ENCODE measurements at places on chromosomes 5 and 9.

DNA sequence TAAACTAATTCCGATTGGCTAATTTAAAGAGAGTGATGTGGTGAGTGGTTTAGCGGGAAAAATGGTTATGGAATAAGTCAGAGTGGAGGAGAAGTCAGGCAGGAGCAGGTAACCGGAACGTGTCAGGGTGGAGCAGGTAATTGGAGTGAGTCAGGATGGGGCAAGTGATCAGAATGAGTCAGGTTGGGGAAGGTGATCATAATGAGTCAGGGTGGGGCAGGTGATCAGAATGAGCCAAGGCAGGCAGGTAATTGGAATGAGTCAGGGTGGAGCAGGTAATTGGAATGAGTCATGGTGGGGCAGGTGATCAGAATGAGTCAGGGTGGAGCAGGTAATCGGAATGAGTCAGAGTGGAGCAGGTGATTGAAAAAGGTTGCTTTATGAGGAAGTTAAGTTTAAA lies 101.4 kb downstream of the TMEM167A start:
- DNase-seq: no peak
- no peaks in the 10 kb centered on the region for H3K4me1 ChIP-seq
- peaks cover 2% of the 10 kb centered on the region for H3K36me3 ChIP-seq
- H3K27me3 ChIP-seq: no peaks in the 10 kb centered on the region
- H3K4me3 ChIP-seq: no peak overlapping the region

- no peak overlapping the region for H3K27ac ChIP-seq
- DNase-seq: no peak
- no peak overlapping the region for H3K4me3 ChIP-seq
- no peaks in the 10 kb centered on the region for H3K27me3 ChIP-seq
Measured at GRCh38 chr5:50700706-50701105, 34.3 kb downstream of the PARP8 start.

DNA sequence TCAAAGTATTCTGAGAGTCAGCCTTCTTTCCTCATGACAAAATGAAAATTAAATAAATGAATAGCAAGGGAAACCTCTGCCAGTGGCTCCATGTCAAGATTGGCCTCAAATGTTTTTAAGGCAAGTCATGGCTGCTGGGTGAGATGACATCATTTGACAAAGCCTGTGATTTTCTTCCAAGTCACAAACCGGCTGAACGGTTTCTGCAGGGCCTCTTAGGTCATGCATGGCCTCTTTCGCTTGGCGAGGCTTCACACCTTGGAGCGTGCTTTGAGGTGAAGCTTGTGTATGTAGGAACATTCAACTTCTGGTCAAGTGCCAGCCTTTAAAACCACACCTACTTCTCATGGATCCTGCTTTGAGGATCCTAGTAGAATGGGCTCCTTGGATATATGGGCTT lies 161.0 kb upstream of the ZNF618 start:
- DNase-seq: no peak
- no peaks in the 10 kb centered on the region for H3K36me3 ChIP-seq
- no peak overlapping the region for H3K4me3 ChIP-seq
- H3K27ac ChIP-seq: no peak overlapping the region
- H3K27me3 ChIP-seq: peaks cover 8% of the 10 kb centered on the region
- H3K4me1 ChIP-seq: no peaks in the 10 kb centered on the region

GRCh38 chr5:9507974-9508373 lies 37.9 kb downstream of the SEMA5A start:
- DNase-seq: no peak
- no peaks in the 10 kb centered on the region for H3K4me1 ChIP-seq
- H3K36me3 ChIP-seq: no peaks in the 10 kb centered on the region
- no peak overlapping the region for H3K27ac ChIP-seq
- no peaks in the 10 kb centered on the region for H3K27me3 ChIP-seq

- no peak overlapping the region for H3K27ac ChIP-seq
- H3K4me3 ChIP-seq: no peak overlapping the region
- H3K27me3 ChIP-seq: no peaks in the 10 kb centered on the region
- H3K4me1 ChIP-seq: peaks cover 2% of the 10 kb centered on the region
- no peak for DNase-seq
Measured at GRCh38 chr9:23586906-23587305, 239.1 kb downstream of the ELAVL2 start.

- no peaks in the 10 kb centered on the region for H3K27me3 ChIP-seq
- no peak overlapping the region for H3K4me3 ChIP-seq
- no peak overlapping the region for H3K27ac ChIP-seq
- no peak for DNase-seq
Measured at GRCh38 chr9:100084734-100085133, 14.1 kb downstream of the ERP44 start.

DNA sequence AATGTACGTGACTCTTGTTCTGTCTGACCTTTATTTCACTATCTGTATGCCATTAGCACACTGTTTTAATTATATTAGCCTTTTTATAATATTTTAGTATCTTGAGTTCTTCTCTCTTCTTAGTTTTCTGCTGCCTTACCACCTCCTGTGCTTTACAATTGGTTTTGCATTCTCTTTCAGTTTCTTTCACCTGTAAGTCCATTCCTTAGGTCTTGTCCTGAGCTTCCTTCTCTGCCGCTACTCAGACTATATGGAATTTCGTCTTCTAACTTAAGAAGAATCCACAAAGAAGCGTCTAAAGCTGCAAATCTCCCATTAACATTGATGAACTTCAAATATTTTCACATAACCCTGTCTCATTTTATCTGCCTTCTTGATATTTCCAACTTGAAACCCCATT lies 642.9 kb downstream of the MAT2B start:
- H3K27ac ChIP-seq: no peak overlapping the region
- H3K4me3 ChIP-seq: no peak overlapping the region

DNA sequence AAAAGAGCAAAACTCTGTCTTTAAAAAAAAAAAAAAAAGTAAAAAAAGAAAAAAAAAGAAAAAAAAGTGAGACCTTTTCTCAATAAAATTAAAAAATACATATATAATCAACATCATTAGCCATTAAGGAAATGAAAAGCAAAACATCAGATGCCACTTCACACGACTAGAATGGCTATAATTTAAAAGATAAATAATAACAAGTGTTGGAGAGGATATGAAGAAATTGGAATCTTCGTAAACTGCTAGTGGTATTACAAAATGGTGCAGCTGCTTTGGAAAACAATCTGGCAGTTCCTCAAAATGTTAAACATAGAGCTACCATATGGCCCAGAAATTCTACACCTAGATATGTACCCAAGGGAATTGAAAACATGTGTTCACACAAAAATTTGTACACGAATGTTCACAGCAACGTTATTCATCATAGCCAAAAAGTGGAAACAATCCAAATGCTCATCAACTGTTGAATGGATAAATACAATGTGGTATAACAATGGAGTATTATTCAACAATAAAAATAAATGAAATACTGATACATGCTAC lies 45.3 kb upstream of the SIL1 start:
- H3K4me3 ChIP-seq: no peak overlapping the region
- no peaks in the 10 kb centered on the region for H3K36me3 ChIP-seq
- H3K27ac ChIP-seq: no peak overlapping the region

DNA sequence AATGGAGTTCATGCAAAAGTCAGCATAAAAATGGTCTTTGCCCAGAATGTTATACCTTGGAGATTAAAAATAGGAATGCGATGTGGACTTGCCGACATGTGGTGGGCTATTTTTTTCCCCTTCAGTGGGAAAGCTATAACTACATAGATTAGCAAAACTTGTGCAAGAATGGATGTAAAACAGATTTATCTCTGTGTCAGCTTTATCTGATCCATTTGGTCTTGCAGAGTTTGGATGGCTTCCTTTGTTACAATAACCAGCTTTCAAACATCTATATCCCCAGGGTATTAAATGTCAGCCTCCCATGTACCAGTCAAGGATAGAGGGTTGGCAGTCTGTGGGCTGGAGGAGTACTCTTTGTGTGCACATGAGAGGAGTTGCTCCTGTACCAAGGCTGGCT lies 284.9 kb downstream of the TMEM38B start:
- no peak overlapping the region for H3K4me3 ChIP-seq
- H3K27me3 ChIP-seq: no peaks in the 10 kb centered on the region
- H3K36me3 ChIP-seq: no peaks in the 10 kb centered on the region
- DNase-seq: no peak
- no peaks in the 10 kb centered on the region for H3K4me1 ChIP-seq

DNA sequence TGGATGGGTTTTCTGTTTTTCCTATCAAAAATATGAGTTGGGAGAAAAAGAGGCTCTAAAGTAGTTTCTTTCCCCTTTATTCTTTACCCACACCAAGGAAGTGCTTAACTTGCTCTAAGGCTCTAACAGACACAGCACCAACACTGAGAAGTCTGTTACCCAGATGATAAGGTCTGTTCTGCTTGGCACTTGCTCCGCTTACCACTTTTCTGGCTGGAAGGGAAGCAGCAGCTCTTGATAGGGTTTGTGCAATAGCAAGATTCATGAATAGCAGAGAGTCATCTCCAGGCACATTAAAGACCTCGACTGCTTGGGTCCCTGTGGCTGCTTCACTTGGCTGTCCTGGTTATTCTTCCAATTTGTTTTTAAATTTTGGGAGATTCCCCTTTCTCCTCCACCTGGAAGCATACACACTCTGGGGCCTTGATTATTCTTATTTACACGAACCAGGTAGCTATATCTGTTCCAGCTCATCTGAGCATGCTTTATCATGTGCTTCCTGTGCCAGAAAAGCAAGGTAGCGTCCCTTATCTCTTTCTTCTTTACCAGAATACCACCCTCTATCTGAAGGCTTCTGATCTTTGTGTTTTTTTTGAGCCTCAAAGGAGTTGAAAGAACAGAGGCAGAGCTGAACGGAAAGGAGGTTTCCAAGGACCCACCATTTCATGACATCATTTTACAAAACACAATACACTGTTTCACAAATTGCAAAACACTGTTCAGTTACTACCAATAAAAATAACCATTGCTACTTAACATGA lies 24.8 kb downstream of the PPP3R2 start:
- peak overlapping the region; percentile 90 for H3K27ac ChIP-seq
- DNase-seq: peak; percentile 38
- peaks cover 43% of the 10 kb centered on the region for H3K36me3 ChIP-seq
- no peak overlapping the region for H3K4me3 ChIP-seq
- H3K27me3 ChIP-seq: no peaks in the 10 kb centered on the region
- H3K4me1 ChIP-seq: peaks cover 65% of the 10 kb centered on the region

DNA sequence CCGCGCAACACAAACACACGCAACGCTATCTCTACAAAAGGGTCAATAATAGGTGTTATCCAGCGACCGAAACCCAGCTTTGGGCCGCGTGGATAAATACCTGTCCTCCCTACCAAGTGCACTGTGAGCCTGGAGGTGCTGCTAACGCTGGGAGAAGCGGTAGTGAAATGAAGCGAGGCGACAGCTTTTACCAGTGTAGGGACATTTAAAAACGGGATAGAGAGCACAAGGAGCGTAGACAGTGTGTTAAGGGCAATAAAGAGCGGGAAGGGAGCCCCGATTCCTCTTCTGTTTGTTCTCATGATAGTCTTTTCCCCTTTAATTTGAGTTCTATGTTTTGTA lies 421 bp upstream of the DEPDC1B start:
- H3K4me1 ChIP-seq: peaks cover 37% of the 10 kb centered on the region
- peak overlapping the region; percentile 94 for H3K27ac ChIP-seq
- DNase-seq: no peak
- peaks cover 20% of the 10 kb centered on the region for H3K36me3 ChIP-seq
- peaks cover 22% of the 10 kb centered on the region for H3K27me3 ChIP-seq

DNA sequence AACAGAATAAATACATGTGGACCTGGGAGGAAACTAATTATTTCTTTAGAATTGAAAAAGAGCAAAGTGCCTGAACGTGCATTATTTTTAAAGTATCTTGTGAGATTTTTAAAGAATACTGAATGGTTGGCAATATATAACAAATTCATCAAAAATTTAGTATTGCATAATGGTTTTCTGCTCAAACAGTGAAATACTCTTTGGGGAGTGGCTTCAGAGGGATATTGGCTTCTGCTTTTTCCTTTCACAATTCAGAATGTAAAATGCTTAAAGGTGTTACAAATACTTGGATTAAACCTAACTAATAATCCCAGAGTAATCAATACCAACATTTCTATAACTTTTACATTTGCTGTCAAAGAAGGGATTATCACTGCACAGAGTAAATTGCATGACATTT lies 379.3 kb upstream of the CHD1 start:
- no peak for DNase-seq
- no peak overlapping the region for H3K27ac ChIP-seq
- no peaks in the 10 kb centered on the region for H3K27me3 ChIP-seq
- H3K4me1 ChIP-seq: no peaks in the 10 kb centered on the region
- H3K4me3 ChIP-seq: no peak overlapping the region

GRCh38 chr5:36436306-36436705 lies 134.6 kb upstream of the RANBP3L start:
- H3K27me3 ChIP-seq: peaks cover 33% of the 10 kb centered on the region
- no peak overlapping the region for H3K27ac ChIP-seq
- no peaks in the 10 kb centered on the region for H3K36me3 ChIP-seq

DNA sequence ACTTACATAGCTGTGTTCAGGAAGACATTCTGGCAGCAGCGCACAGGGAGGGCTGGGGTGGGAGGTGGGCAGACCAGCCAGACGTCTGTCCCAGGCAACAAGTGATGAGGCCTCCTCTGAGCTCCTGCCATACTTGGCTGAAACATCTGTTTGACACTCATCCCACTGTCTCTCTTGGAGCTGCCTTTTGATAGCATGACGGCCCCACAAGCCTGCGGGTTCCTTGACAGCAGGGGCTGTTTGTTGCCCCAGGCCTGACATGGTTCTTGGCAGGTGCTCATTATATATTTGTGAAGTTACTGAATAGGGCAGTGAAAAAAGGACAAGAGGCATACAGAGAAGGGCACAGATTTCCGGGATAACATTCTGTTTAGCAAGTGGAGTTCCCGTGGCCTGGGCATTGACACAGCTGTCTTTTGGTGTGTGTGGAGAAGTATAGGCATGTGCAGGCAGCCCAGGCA lies 22.2 kb upstream of the B4GALT1 start:
- no peak overlapping the region for H3K4me3 ChIP-seq
- no peaks in the 10 kb centered on the region for H3K4me1 ChIP-seq
- no peak for DNase-seq
- peaks cover 4% of the 10 kb centered on the region for H3K27me3 ChIP-seq
- H3K36me3 ChIP-seq: no peaks in the 10 kb centered on the region

DNA sequence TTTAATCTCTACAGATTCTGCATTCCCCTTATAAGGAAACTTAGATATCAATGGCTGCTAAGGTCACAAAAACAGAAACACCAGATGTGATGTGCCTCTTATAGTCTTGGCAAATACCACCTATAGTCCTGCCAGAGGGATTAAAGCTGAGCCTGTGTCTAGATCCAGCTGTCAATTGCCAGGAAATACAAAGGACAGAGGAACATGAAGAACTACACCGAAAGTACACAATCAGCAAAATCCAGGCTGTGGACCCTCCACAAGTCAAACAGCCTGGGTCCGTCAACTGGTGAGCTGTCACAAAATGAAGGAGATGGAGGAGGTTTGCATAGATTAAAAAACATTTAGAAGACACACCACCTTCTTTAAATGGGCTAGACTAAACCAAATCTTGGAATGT lies 85.4 kb downstream of the KLF4 start:
- H3K27ac ChIP-seq: no peak overlapping the region
- no peaks in the 10 kb centered on the region for H3K27me3 ChIP-seq
- H3K36me3 ChIP-seq: no peaks in the 10 kb centered on the region
- DNase-seq: no peak
- H3K4me3 ChIP-seq: no peak overlapping the region
